H9 (cell line): ENCODE measurements at places on chromosomes 2 and 18.
A peak's percentile ranks its signal among the peaks of the same experiment; 100 is the strongest.

GRCh38 chr18:78244779-78245178 is 734.8 kb upstream of the SALL3 start:
- H3K36me3 ChIP-seq: no peaks in the 10 kb centered on the region
- no peak for DNase-seq
- H3K27ac ChIP-seq: no peak overlapping the region
- H3K4me1 ChIP-seq: peaks cover 2% of the 10 kb centered on the region; the same call in 1 of the 2 replicates

DNA sequence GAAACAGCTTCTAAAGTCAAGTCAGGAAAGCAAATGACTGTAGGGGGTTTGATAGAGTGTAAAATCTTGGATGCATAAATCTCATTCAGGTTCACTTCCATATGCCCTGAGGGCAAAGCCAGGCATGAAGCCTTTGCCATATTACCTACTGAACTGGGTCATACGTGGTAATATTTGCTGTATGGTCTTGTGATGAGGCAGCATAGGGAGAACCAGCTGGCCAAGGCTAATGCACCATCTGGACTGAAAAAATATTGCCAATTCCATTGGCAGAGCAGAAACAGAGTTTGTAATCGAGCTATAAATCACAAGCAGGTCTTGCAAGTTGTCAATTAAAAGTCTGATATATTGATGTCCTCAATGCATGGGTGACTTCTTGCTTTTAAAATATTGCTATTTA is 243.8 kb downstream of the ERBB4 start:
- H3K36me3 ChIP-seq: no peaks in the 10 kb centered on the region
- H3K27me3 ChIP-seq: no peaks in the 10 kb centered on the region
- no peak overlapping the region for H3K27ac ChIP-seq

- no peak for DNase-seq
- no peak overlapping the region for H3K4me3 ChIP-seq
- no peak overlapping the region for H3K27ac ChIP-seq
- no peaks in the 10 kb centered on the region for H3K27me3 ChIP-seq
- no peaks in the 10 kb centered on the region for H3K4me1 ChIP-seq
- peaks cover 14% of the 10 kb centered on the region; the same call in 2 of the 3 replicates for H3K36me3 ChIP-seq
Measured at GRCh38 chr2:25756536-25756935, 83.2 kb upstream of the DTNB start.

- H3K4me1 ChIP-seq: no peaks in the 10 kb centered on the region
- no peak overlapping the region for H3K27ac ChIP-seq
- no peak for DNase-seq
- no peak overlapping the region for H3K4me3 ChIP-seq
- H3K36me3 ChIP-seq: peaks cover 13% of the 10 kb centered on the region
- H3K27me3 ChIP-seq: no peaks in the 10 kb centered on the region
Measured at GRCh38 chr18:21049306-21049705, 62.3 kb downstream of the ROCK1 start.

- H3K27me3 ChIP-seq: no peaks in the 10 kb centered on the region
- no peaks in the 10 kb centered on the region; the same call in 1 of the 2 replicates for H3K4me1 ChIP-seq
- H3K36me3 ChIP-seq: no peaks in the 10 kb centered on the region
- no peak overlapping the region for H3K4me3 ChIP-seq
- no peak for DNase-seq
- H3K27ac ChIP-seq: no peak overlapping the region
Measured at GRCh38 chr2:85851253-85852151, 37.3 kb downstream of the ST3GAL5 start.

DNA sequence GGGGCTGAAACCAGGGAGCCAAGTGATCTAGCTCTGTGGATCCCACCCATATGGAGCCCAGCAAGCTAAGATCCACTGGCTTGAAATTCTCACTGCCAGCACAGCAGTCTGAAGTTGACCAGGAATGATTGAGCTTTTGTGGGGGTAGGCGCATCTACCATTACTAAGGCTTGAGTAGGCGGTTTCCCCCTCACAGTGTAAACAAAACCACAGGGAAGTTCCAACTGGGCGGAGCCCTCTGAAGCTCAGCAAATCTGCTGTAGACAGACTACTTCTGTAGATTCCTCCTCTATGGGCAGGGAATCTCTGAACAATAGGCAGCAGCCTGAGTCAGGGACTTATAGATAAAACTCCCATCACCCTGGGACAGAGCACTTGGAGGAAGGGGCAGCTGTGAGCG is 96.7 kb downstream of the CCDC148 start:
- H3K27me3 ChIP-seq: no peaks in the 10 kb centered on the region
- H3K27ac ChIP-seq: no peak overlapping the region
- peaks cover 6% of the 10 kb centered on the region; the same call in 2 of the 3 replicates for H3K36me3 ChIP-seq

DNA sequence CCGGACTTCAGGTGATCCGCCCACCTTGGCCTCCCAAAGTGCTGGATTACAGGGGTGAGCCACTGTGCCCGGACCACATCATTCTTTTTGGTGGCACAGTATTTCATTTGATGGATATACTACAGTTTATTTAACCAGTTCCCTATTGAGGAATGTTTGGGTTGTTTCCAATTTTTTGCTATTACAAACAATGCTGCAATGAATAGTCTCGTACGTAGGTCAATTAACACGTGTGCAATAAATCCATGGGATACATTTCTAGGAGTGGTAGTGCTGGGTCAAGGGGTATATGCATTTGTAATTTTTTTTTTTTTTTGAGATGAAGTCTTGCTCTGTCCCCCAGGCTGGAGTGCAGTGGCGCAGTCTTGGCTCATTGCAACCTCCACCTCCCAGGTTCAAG is 28.4 kb upstream of the XPO1 start:
- H3K27ac ChIP-seq: no peak overlapping the region
- no peak overlapping the region for H3K4me3 ChIP-seq
- H3K36me3 ChIP-seq: no peaks in the 10 kb centered on the region
- no peaks in the 10 kb centered on the region for H3K27me3 ChIP-seq
- H3K4me1 ChIP-seq: no peaks in the 10 kb centered on the region

- no peaks in the 10 kb centered on the region for H3K4me1 ChIP-seq
- no peak overlapping the region for H3K27ac ChIP-seq
- no peak for DNase-seq
- no peaks in the 10 kb centered on the region for H3K27me3 ChIP-seq
Measured at GRCh38 chr18:36427369-36427768, 129.9 kb downstream of the FHOD3 start.

DNA sequence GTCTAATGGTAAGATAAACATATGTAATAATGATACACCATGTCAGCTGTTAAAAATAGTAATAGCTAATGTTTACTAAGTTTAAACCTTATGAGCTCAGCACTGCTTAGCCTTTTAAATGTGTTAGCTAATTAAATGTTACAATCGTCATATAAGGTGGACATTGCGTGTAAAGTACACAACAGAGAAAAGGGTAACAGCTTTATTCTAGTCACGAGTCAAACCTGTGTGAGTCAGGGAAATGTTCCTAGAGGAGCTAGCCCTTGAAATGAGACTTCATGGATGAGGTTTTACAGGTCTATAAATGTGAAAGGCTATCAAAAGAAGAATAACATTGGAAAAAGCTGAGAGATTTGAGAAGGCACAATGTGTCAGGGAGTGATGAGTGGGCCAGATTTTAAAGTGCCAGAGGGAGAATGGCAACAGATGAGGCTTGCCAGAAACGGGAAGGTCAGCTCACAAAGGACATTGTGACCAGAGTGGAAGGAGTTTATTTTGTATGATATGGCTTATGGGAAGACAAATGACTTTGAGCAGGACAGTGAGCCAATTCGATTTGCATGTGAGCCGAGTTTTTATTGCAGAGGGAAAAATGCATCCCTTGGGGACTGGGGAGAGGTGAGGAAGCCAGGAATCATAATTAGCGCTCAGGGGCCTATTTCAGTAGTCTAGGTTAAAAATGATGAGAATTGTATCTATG is 276.3 kb downstream of the CTNNA2 start:
- H3K36me3 ChIP-seq: no peaks in the 10 kb centered on the region; the same call in 1 of the 2 replicates
- H3K4me1 ChIP-seq: no peaks in the 10 kb centered on the region
- H3K27me3 ChIP-seq: no peaks in the 10 kb centered on the region
- no peak overlapping the region for H3K4me3 ChIP-seq

- H3K27ac ChIP-seq: no peak overlapping the region
- peaks cover 24% of the 10 kb centered on the region for H3K36me3 ChIP-seq
- no peaks in the 10 kb centered on the region for H3K27me3 ChIP-seq
- peak overlapping the region; percentile 56 for H3K4me3 ChIP-seq
- no peak for DNase-seq
- H3K4me1 ChIP-seq: peaks cover 2% of the 10 kb centered on the region; the same call in 1 of the 2 replicates
Measured at GRCh38 chr2:180983468-180984242, 3.2 kb downstream of the UBE2E3 start.

- no peaks in the 10 kb centered on the region for H3K36me3 ChIP-seq
- no peak overlapping the region for H3K4me3 ChIP-seq
- no peaks in the 10 kb centered on the region for H3K27me3 ChIP-seq
- no peak for DNase-seq
- no peak overlapping the region for H3K27ac ChIP-seq
- H3K4me1 ChIP-seq: no peaks in the 10 kb centered on the region
Measured at GRCh38 chr2:103921161-103921560, 932.8 kb upstream of the POU3F3 start.

GRCh38 chr18:22591222-22591621 is 173.5 kb upstream of the CTAGE1 start:
- no peak for DNase-seq
- no peak overlapping the region for H3K4me3 ChIP-seq
- H3K27ac ChIP-seq: no peak overlapping the region
- no peaks in the 10 kb centered on the region for H3K27me3 ChIP-seq
- no peaks in the 10 kb centered on the region for H3K36me3 ChIP-seq
- H3K4me1 ChIP-seq: no peaks in the 10 kb centered on the region

DNA sequence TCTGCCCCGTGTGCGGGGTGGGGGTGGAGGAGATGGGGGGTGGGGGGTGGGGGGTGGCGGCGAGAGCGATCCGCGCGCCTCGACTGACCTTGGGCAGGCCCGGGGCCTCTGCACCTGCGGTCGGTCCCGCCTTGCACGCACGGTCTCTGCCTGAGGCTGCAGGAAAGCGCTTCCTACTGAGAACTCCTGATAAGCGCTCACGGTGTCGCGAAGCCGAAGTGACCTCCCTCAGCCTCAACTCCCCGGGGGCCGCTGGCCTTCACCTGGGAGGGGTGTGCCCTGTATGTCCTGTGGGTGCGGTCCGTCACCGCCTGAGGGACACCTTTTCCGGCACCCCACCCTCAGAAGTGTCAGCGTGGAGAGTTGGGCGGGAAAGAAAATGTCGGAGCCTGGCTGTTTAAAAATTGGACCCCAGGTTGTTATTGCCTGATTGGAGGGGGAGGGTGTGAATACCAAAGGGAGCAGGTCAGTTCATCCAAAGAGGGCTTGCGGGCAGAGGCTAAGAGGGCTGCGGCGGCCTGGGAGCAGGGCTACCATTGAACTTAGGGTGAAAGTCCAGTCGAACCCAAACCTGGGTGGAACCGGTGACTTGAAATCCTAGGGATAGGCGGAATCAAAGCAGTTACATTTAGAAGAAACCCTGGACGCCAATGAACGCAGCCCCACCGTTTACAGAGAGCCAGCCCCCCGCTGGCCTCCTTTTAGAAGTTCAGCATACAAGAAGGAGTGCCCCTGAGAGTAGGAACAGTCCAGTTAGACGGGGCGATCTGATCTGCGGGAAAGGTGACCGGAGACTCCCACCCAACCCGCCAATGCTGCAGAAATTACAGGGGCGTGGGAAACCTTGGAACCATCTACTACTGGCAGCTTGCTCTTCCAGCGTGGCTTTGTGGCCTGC is 1.2 kb downstream of the MAL start:
- no peaks in the 10 kb centered on the region for H3K36me3 ChIP-seq
- H3K4me1 ChIP-seq: peaks cover 2% of the 10 kb centered on the region; the same call in 1 of the 2 replicates
- H3K4me3 ChIP-seq: peak overlapping the region; percentile 90

DNA sequence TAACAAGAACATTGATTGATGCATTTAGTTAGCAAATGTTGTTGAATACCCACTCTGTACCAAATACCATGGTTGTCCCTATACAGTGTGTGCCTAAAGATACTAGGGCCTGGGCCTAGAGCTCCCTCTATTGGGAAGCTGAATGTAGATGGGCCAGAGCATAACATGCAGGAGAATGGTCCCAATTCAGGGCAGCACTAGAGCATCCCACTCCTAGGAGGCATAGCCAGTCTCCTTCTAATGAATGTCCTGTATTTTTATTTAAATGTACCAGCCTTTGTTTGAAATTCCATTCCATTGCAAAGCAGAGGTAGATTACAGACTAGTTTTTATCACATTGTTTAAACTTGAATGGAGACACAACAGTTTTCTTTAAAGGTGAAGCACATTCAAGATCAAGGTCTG is 90.6 kb downstream of the FEZ2 start:
- no peak overlapping the region for H3K27ac ChIP-seq
- peak; percentile 75 for DNase-seq
- peaks cover 3% of the 10 kb centered on the region; the same call in 1 of the 2 replicates for H3K4me1 ChIP-seq

DNA sequence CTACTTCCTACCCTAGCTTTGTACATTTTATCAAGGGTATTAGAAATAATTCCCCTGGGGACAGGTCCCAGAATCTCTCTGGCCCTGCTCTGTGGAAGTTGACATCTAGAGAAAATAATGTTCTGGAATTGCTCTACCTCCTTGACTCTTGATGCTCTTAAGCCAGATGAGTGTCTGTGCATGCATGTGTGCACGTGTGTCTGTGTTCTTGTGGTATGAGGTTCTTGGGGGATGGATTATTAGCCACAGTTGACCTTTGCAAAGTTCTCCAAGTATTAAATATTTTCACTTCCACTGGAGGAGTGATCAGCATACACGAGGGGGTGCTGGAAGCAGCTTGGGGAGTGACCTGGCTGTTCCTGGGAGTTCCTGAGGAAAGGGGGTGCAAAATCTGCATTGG is 61.2 kb upstream of the PELI1 start:
- peaks cover 4% of the 10 kb centered on the region; the same call in 1 of the 2 replicates for H3K4me1 ChIP-seq
- H3K4me3 ChIP-seq: no peak overlapping the region
- H3K36me3 ChIP-seq: no peaks in the 10 kb centered on the region

GRCh38 chr2:235029054-235029453 is 77.2 kb downstream of the SH3BP4 start:
- peaks cover 17% of the 10 kb centered on the region for H3K36me3 ChIP-seq
- H3K27me3 ChIP-seq: no peaks in the 10 kb centered on the region
- DNase-seq: no peak
- H3K4me1 ChIP-seq: peaks cover 4% of the 10 kb centered on the region; the same call in 1 of the 2 replicates
- no peak overlapping the region for H3K27ac ChIP-seq

DNA sequence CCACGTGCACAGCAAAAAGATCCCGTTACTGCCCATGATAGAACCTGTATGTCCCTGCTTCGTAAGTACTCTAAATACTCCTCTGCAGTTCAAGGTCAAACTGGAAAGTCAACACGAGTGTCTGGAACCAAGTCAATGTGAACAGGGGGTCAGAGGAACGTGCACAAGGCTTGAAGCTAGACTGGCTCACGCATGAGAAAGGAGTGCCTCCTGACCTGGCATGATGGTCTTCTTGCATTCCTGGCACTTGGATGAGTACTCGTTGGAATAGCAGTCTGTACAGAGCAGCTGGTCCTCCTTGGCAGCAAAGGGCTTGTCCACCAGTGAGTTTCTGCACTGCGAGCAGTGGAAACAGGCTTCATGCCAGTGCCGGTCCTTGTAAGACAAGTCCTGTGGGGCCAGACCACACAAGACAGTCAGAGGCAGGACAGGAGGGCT is 25.5 kb downstream of the FHL2 start:
- no peak overlapping the region for H3K4me3 ChIP-seq
- H3K4me1 ChIP-seq: no peaks in the 10 kb centered on the region
- H3K36me3 ChIP-seq: peaks cover 22% of the 10 kb centered on the region
- DNase-seq: no peak
- H3K27me3 ChIP-seq: no peaks in the 10 kb centered on the region

GRCh38 chr18:23142251-23142929 is 7.1 kb downstream of the CABLES1 start:
- no peak overlapping the region for H3K4me3 ChIP-seq
- peaks cover 26% of the 10 kb centered on the region for H3K36me3 ChIP-seq
- DNase-seq: no peak
- no peaks in the 10 kb centered on the region; the same call in 1 of the 2 replicates for H3K4me1 ChIP-seq
- H3K27me3 ChIP-seq: no peaks in the 10 kb centered on the region
